Hepatic stellate cell (primary cell): ENCODE measurements at places on chromosomes 1 and 21.

DNA sequence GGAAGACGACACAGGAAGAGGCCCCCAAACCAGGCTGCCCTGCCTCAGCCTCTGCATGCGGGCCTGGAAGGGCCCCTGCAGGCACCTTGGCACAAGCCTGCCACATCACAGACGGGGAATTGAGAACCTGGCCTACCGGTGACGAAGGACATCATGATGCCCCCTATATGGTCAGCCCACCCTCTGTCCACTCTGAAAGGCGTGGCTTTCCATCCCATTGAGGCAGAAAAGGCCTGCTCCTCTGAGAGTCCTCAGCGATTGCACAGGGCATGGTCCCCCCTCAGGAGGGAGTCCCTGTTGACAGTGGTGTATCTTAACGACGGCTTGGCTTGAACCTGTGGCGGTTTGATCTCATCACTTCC is 11.4 kb downstream of the KRTAP10-1 start:
- DNase-seq: no peak

DNA sequence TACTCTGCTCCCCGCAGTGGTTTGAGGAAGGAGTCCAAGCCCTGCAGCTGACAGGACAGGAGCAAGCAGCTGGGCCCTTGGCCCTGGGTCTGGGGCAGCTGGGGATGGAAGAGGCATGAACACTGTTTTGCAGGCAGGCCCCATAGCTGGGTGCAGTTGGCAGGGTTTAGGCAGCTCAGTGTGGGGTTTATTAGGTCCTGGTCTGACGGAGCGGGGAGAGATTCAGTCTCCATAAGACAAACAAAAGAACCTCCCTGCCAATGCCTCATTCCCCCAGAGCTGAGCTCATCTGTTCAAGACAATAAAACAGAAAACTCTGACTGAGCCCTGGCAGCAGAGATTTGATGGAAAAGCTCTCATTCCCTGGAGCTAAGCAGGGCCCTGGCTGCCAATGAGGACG is 37.3 kb downstream of the OLFML2B start:
- DNase-seq: no peak

GRCh38 chr1:26419494-26419893 is 8.9 kb downstream of the LIN28A start:
- no peak for DNase-seq

DNA sequence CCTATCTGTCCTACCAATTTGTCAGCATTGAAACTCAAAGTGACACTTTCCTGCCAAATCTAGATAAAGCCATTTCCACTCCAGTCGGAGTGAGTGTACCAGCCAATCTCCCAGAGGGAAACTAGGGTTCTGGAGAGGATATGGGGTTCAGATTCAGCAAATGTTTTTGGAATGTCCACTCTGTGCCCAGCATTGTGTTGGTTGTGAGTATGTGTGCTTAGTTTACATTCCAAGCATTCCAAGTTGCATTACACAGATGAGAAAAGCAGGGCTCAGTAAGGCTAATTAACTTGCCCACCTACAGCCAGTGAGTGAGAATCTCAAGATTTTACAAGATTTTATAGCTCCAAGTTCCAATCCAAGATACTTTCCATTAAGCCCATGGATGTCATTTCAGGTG is 26.4 kb upstream of the RGS16 start:
- no peak for DNase-seq

- DNase-seq: no peak
Measured at GRCh38 chr1:171736196-171736595, 5.7 kb downstream of the VAMP4 start.

DNA sequence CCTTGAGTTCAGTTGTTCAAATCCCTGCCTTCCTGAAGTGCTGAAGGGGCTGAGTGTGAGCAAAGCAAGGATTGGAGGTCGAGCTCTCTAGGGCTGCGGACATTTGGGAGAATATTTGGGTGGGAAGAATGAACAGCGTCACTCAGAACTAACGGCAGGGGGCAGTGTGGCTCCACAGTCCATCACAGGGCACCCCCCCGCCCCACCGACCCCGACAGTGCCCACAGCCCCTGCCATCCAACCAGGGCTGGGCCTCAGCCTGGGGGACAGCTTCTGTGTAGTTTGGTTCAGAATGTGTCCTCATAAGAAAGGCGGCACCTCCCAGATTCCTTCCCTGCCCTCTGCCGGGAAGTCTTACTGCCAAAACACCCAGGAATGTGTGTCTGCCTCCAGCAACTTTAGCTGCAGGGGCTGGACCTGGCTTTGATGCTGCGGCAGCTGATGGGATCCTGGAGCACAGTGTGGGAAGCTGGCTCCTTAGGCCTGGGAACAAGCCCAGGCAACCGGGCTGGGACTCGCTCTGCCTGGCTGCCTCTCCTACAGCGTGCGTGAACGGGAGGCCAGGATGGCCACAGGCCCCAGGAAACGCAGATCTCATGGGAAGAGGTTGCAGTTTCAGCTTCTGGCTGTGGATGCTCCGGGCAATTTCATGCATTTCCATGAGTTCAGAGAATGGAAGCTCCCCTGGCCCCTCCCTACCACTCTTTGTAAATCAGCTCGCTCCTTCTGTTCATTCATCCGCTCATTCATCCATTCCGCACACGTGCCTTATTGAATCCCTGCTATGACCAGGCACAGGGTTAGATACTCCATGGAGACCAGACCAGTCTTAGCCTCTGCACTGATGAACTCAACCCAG is 104.9 kb upstream of the TMPRSS2 start:
- DNase-seq: peak; percentile 97

DNA sequence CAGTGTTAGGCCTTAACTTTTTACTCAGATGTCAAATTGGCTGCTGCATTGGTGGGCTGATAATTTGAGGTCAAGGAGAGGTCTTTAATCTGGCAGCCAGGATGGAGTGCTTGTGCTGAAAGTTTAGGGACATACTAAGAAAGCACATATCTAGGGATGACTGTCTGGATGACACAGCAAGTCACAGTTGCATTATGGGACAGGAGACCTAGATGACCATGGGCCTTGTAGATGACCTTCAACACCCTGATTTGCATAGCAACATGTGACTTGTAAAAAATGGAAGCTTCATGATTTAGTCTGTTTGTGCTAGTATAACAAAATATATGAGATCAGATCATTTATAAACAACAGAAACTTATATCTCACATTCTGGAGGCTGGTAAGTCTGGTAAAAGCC is 18.0 kb upstream of the HSD3B2 start:
- DNase-seq: no peak
